ENCODE measurements at places on chromosomes 12 and 14.

DNA sequence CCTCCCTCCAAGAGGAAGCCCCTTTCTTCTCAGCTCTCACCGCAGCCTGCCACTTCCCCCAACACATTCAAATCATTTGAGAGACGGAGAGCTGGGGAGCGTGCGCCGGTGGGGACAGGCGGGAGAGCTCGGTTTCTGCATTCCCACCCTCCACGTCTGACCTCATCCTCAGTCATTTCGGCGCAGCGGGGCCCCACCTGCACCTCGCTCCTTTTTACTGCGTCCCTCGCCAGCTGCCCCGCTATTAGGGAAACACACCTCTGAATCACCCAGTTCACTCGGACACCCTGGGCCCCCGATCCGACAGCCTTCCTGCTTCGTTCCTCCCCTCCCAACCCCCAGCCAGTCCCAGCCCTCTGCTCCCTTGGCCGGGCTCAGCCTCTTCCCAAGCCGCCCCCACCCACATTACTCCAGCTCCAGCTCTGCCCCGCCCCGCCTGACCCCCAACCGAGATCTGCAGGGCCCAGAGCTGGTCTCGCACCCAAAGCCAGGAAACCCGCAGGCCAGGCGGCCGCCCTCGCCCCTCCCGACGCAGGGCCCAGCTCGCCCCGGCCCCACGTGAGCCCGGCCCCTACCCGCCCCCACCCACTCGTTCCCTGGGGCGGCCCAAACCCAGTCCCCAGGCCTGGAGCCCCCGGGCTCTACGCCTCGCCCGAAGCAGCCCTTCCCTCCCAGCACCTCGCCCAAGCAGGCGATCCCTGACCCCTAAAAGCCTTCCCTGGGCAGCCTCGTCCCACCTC lies 783 bp downstream of the CORO1C start:
- DNase-seq, result peak; percentile 56

DNA sequence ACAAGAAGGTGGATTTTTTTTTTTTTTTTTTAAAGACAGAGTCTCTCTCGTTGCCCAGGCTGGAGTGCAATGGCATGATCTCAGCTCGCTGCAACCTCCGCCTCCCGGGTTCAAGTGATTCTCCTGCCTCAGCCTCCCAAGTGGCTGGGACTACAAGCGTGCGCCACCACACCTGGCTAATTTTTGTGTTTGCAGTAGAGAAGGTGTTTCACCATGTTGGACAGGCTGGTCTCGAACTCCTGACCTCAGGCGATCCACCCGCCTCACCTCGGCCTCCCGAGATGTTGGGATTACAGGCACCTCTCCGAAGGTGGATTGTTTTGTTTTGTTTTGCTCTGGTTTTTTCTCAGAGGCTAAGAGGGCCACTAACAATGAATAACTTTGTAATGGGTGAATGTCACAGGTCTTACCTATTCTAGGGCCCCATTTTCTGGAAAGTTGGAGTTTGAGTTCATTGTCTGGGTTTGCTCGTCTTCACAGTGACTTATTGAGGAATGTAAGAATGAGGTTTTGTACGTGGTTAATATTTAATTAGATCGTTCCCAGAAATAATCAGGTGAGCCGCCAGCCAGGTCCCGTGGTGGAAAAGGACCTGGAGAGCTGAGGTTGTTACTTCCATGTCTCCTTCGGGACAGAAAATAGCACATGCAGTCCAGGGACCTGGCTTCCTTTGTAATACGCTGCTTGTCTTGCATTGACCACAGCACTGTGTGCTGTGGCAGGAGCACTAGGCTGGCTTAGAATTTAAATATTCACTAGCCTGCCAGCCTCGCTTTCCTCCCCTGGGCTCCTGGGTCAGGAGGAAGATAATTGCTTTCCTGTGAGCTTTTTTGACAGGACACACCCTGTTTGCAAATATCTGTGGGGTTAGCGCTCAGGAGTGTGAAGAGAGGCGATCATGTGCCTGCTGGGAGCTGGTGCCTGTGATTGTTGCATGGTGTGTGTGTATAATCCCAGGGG lies 2.3 kb downstream of the HIP1R start:
- DNase-seq, result no peak

DNA sequence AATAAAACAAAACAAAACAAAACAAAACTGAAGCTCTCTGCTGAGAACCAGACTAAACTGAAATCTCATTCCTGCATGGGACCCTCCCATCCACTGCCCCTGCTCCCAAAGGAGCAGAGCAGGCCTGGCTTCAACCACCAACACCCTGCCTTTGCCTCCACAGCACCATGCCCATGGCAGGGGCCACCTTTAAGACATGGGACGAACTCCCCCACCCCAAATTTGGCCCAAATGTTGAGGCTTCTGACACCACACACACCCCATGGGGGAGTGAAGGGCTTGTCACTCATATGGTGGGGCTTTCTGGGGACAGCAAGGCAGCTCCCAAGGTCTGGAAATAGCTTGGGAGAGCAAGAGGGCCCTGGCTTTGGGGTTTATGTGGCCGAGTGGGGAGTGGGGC lies 177.2 kb downstream of the KIF26A start:
- no peak for DNase-seq

DNA sequence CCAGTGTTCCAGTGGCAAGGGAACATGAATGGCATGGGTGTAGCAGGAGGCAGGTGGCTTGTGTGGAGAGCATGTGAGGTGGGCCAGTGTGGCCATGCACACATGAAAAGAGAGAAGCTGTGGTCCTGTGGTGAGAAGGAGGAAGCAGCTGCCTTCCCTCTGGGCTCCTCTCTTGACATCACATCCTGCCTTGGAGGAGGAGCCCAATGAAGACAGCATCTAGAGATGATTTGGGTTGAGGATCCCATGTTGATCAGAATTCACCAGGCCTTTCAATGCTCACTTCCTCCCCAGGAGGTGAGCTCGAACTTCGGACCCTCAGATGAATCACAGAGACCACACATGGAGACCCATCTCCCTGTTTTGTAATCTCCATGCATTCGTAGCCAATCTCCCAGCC lies 82.6 kb downstream of the LRRC74A start:
- no peak for DNase-seq

- peak; percentile 100 for DNase-seq
These were observed 21.0 kb upstream of the SNX6 start for GRCh38 chr14:34650786-34651584.

- no peak for DNase-seq
These were observed 242.2 kb downstream of the SPTSSA start for GRCh38 chr14:34219661-34220377.

DNA sequence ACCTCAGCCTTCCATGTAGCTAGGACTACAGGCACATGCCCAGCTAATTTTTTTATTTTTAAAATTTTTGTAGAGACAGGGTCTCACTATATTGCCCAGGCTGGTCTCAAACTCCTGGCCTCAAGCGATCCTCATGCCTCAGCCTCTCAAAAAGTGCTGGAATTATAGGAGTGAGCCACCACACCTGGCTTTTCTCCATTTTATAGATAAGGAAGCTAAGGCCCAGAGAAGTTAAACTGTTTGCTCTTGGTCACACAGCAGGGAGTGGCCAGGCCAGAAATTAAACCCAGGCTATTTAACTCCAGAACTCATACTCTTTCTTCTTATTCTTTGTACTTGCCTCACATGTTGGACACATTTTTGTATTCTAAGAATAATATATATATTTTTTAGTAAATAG lies 16.5 kb downstream of the UBE3B start:
- no peak for DNase-seq

- DNase-seq, result no peak
These were observed 1087.4 kb upstream of the FLRT2 start for GRCh38 chr14:84442521-84442920.

DNA sequence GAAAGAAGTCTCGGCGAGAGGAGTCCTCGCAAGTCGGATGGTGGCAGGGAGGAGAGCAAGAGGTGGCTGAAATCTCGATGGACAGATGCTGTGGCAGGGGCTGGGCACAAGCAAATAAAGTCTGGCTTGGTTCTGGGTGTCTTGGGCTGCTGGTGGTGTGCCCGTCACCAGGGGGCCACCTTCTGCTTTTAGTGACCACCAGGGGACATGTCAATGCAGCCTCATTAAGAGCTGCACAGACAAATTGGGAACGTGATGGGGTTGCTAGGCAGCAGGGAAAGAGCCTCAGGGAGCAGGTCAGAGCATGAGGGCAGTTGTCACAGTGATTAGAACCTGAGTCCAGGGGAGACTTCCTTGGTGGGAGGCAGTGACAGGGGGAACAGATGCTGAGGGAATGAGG lies 44.0 kb downstream of the LRRC74A start:
- no peak for DNase-seq

DNA sequence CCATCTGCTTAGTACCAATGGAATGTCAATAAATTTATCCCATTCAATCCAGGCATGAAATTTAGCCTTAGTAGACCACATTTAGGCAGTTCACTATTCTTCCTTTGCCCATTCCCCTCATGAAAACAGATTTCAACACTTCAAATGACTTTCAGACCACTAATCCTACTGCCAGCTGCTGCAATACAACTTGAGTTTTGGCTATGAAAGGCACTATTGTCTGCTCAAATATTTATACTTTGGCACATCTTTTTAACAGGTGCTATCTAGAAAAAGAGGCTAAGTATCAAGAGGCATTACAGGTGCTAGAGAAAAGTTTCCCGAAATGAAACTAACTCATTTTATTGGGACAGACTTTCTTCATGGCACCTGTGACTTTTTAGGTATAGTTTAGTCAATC lies 499.8 kb downstream of the C12orf50 start:
- no peak for DNase-seq

GRCh38 chr14:104424406-104425072 lies 155.0 kb upstream of the C14orf180 start:
- DNase-seq, result no peak

DNA sequence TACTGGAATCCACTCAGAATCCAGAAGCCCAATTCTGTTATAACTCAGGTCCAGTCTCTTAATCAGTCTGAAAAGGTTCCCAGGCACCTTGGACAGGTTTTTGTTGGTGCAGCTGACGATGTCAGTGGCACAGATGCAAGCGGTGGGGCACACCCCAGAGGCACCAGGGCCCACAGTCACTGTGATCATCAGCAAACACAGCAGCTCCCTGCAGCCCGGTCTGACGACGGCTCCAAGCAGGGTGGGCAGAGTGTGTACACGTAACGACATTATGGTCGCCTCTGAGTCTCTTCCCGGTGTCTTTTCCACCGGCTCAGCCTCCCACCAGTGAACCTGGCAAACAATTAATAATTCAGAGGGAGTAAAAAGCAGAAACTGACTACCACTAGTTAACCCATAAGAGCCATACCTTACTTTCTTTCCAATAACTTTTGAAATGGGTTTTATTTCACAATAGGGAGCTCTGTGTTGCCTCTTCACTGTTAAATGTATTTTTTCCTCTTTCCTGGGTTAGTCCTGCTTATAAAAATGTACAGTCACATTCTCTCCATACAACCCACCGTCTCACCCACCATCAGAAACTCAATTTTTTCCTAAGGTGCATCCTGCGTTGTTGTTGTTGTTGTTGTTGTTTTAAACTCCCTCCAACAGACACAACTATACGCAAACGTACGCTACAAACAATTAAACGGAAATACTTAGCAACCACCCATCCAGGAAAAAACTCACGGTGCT lies 521 bp upstream of the PCED1B start:
- no peak for DNase-seq

GRCh38 chr12:45568808-45569207 lies 160.7 kb upstream of the ARID2 start:
- DNase-seq, result no peak

- no peak for DNase-seq
These were observed 96.9 kb downstream of the DNAH10 start for GRCh38 chr12:123859035-123859434.

- no peak for DNase-seq
These were observed 39.4 kb downstream of the ZNF641 start for GRCh38 chr12:48311313-48311712.

DNA sequence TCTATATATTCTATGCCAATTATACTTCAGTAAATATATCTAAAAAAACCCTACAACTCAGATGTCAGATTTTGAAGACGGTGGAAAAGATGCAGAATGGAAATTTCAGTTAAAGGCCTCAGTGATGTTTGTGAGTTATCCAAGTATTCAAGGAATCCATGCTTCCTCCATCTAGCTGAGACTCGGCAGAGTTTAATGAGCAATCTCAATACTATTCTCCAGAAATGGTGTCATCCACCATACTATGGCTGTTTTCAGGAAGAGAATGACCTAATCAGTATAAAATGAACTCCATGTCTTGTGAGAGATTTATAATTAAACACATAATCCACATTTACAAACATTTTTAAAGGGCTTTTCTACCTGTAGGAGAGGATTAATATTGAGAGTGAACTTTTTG lies 66.0 kb downstream of the KLHL28 start:
- peak; percentile 86 for DNase-seq

- DNase-seq, result no peak
These were observed 4.7 kb upstream of the PPP1R1A start for GRCh38 chr12:54593135-54593534.

GRCh38 chr14:83607682-83608081 lies 1922.3 kb upstream of the FLRT2 start:
- DNase-seq, result no peak

DNA sequence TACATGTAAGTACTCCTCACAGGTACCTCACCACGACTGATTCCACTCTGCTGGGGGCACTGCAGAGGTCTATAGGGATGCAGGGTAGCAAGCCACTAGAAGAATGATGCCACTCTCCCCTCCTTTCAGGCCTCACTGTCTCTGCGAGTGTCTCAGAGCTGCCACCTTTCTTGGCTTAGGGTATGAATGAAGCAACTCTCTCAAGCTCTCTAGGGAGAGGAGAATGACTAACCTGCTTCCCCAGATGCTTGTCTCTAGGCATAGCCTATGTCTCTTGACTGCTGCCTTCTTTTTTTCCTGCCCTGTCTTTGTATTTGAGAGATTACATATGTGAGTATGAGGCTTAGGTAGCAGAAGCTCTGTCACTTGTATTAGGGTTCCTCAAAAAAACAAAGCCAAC lies 566.5 kb upstream of the ATP2B1 start:
- no peak for DNase-seq

DNA sequence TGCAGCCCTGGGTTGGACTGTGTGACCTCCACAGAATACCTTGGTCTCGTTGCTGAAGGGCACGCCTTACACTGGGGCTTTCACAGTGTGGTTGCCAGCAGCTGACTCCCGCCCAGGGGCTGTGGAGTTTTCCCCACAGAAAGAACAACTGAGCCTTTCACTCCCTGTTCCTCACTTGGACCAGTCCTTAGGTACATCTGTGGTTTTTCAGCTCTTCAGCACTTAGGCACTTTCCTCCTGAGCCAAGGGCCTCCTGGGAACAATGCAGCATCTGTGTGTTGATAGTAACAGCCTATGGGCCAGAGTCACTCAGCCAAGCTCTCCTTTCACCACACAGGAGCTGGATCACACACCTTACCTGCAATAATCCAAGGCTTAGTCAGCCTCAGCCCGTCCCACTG lies 25.0 kb downstream of the ERP27 start:
- no peak for DNase-seq

DNA sequence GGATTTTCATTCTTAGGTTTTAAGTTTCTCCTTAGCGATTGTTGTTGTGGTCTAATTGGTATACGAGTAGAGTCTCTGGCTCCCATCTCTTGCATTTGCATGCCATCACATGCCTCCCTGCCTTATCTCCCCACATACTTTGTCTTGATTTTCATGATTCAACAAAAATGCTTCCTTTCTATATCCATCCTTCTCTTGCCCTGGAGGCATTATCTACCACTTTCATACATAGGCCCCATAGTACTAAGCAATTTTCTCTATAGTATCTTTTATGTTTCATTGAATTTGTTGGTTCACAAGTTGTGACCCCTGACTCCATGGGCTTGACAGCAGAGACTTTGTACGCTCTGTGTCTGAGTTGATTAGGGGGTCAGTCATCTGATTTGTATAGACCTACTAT lies 226.1 kb downstream of the ACSS3 start:
- no peak for DNase-seq
